Mesendoderm (in vitro differentiated cells): ENCODE measurements at places on chromosomes 2 and 18.

- no peak overlapping the region for H3K27ac ChIP-seq
- no peaks in the 10 kb centered on the region for H3K27me3 ChIP-seq
- H3K4me1 ChIP-seq, result peaks cover 23% of the 10 kb centered on the region
- no peak for DNase-seq
- no peak overlapping the region for H3K4me3 ChIP-seq
These were observed 31.7 kb downstream of the INPP4A start for GRCh38 chr2:98476192-98476868.

GRCh38 chr18:25349131-25349925 is 2.6 kb downstream of the ZNF521 start:
- peak overlapping the region; percentile 82 for H3K4me3 ChIP-seq
- H3K36me3 ChIP-seq, result no peaks in the 10 kb centered on the region

DNA sequence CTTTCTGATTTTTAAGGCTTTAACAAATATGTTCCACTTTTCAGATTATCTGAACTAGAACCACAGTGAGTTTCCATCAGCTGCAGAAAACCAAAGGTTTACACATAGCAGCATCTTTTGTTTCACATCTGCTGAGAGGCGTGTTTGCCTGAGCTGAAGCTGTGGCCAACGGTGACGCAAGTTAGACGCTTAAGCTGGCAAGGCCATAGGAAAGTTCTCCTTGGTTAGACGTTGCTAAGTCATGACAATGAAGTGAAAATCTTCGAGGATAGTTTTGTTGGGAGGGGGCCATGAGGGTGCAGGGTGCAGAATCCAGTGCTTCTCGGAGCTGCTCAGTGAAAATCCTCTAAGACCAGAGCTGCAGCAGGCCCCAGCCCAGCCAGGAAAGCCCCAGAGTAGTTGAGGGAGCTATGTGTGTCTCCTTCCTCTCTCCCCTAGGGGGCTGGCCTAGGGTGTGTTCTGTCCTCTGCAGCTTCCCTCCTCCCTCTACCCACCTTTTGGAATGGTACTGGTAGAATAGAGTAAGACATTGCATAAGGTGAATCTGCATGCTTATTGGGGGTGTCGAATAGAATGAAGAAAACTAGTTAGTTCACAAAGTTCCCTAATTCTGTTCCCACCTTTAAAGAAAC is 105.4 kb downstream of the FHOD3 start:
- no peaks in the 10 kb centered on the region for H3K27me3 ChIP-seq
- H3K27ac ChIP-seq, result no peak overlapping the region
- no peaks in the 10 kb centered on the region for H3K4me1 ChIP-seq
- H3K4me3 ChIP-seq, result no peak overlapping the region
- DNase-seq, result peak; percentile 57

DNA sequence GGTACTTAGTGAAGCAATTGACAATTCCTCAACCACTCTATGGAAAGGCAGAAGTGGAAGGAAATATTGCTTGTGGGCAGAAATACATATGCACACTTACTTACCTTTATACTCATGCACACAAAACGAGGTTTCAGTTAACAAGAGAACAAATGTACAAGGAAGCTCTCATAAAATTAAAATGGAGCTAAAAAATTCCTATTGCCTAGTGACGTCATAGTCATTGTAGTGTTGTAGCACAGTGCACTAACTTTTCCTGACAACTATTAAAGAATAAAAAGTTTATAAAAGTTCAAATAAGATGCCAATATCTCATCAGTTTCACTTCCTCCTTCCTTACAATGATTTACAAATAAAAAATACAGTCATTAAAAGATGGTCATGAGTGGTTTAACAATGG is 1161.9 kb upstream of the NRXN1 start:
- H3K36me3 ChIP-seq, result no peaks in the 10 kb centered on the region
- H3K4me3 ChIP-seq, result no peak overlapping the region
- H3K27me3 ChIP-seq, result no peaks in the 10 kb centered on the region
- DNase-seq, result no peak

GRCh38 chr2:215573496-215573895 is 137.6 kb upstream of the FN1 start:
- H3K27ac ChIP-seq, result no peak overlapping the region

DNA sequence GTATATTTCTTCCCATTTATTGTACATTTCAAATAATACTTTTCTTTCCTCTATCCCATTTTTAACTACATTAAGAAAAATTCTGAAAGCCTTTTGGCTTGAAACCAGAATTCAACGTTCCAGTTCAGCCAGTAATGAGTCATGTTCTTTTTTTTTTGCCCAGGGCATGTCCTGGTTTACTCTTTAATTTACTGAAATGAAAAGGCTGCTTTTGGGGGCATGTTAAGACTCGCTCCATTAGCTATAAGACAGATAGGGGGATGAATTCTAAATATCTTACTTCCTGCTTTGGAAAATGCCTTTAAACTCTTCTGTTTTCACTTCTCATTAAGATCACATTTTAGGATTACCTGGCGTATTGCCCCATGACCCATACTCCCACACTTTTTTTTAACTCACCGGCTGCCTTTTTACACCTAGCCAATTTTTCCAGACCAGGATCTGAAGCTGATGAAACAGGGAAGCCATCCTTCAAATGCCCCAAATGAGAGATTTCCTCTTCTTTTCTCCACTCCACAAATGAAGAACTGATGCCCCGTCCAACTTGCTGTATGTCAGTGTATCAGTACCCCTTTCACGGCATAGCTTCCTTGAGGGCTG is 585 bp downstream of the ABCA12 start:
- H3K36me3 ChIP-seq, result no peaks in the 10 kb centered on the region
- DNase-seq, result no peak
- H3K4me1 ChIP-seq, result no peaks in the 10 kb centered on the region
- H3K27me3 ChIP-seq, result no peaks in the 10 kb centered on the region
- no peak overlapping the region for H3K4me3 ChIP-seq

DNA sequence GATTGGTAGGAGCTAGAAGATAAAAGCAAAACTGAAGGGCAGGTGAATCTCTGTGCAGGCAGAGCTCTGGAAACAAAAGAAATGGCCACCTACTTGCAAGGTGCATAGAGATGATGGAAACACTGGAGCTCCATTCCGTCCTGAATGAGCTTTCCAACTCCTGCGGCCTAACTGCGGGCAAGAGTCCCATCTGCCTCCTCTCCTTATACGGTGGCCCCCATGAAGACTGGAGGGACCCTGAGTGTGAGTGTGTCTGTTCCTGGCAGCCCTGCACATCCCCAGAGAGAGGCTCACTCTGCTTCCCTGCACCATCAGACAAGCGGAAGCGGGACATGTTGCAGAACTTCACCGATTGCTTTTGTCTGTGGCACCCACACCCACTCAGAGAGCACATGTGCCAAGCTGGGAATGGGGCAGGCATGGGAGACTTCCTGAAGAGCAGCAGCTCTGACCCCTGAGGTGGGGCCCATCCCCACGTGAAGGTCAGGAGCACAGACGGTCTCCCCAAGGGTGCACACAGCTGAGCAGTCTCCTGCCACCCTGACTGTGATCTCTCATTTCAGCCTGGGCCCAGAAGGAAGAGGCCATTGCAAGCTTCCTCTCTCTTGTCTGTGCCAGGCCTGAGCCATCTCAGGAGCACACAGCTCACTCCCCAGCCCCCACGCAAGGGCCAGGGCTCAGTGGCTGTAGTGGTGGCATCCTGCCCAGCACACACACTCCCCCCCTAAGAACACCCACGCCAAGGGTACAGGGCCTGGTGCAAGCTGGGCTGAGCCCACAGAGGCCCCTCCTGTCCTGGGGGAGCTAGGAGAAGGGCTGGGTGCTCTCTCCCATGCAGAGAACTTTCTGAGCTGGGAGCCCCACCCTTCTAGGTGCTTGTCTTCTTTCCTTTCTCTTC is 75.3 kb downstream of the STPG4 start:
- no peak overlapping the region for H3K4me3 ChIP-seq
- no peak for DNase-seq
- peaks cover 13% of the 10 kb centered on the region for H3K4me1 ChIP-seq
- H3K27ac ChIP-seq, result no peak overlapping the region
- no peaks in the 10 kb centered on the region for H3K27me3 ChIP-seq
